ENCODE measurements at places on chromosomes 12 and 14.

- DNase-seq, result no peak
These were observed 3.8 kb upstream of the HIF1A start for GRCh38 chr14:61691495-61691894.

GRCh38 chr14:56115334-56115870 lies 2.8 kb upstream of the PELI2 start:
- DNase-seq, result no peak

DNA sequence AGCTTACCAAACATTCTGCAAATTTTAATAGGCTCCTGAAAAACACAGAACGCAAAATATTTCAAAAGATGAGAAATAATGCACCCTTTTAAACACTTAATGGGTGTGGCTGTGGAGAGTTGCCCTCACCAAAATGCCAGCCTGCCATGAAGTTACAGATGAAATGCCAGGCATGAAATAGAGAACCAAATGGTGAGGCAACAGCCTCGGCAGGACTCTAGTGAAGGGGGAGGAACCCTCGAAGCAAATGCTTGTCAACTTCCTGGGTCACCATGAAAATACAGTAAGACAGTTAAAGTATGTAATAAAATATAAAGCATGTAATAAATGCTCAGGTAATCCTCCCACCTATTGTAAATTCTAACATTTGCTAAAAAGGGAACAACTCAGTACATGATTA lies 24.1 kb downstream of the DUSP16 start:
- no peak for DNase-seq

DNA sequence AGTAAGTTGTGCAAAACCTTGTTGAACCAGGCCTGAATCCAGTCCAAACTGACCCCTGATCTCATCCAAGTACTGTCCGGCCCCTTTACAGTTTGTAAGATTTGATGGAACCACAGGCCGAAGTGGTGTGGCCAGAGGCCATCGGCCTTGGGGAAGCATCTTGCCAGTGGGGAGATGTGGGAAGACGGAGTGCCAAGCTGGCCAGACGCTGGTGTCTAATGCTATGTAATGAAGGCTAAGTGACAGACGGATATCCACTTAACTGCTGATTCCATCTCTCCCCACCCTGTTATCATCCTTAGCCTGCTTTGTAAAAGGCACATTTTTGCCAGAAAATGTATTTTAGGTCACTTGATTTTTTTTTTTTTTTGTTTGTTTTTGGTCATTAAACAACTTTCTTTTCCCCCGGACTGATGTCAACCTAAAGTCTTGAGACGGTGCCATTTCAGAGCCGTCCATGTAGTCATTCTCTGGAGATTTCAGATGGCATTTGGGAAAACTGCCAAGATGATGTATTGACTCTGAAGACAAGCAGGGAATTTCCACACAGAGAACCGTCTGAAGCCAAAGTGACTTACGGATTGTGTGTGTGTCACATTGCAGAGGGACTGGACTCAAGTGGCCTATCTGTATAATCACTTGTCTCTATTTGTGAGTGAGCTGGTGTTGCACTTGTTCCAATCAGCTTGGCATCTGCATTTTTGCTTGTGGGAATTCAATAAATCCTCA lies 86.5 kb upstream of the MANSC4 start:
- DNase-seq, result no peak

DNA sequence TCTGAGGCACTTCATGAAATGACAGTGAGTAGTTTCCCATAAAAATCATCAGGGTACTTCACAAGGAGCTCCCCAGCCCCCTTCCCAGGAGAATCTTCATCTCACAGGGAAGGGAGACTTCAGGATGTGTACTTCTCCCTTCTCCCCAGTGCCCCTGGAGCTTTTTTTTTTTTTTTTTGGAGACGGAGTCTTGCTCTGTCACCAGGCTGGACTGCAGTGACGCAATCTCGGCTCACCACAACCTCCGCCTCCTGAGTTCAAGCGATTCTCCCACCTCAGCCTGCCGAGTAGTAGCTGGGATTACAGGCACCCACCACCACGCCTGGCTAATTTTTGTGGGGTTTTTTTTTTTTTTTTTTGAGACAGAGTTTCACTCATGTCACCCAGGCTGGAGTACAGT lies 10.4 kb downstream of the ITPK1 start:
- no peak for DNase-seq

- no peak for DNase-seq
These were observed 178.1 kb downstream of the CRADD start for GRCh38 chr12:93855261-93855660.

GRCh38 chr12:104653730-104654664 lies 197.2 kb downstream of the CHST11 start:
- no peak for DNase-seq

DNA sequence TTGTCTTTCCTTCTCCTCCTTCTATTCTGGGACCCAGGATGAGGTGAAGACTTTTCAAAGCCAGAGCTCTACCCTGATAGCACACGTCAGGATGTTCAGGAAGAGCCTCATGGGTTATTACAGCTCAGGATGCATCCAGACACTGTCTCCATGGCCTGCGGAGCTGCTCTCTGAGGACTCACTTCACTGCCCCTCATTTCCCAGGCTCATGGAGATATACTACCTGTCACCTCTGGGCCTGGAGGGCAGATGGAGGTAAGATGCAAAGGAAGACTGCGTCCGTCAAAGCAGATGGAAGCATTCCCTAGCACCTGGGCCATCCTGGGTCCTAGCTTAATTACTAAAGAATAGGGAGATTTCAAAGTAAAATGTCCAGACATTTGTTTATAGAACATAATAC lies 32.6 kb downstream of the STON2 start:
- no peak for DNase-seq

- DNase-seq, result no peak
These were observed 106.1 kb upstream of the FSCB start for GRCh38 chr14:44613061-44613712.

- DNase-seq, result no peak
These were observed 83.2 kb downstream of the ITPK1 start for GRCh38 chr14:93032421-93032936.

- DNase-seq, result no peak
These were observed 41.0 kb downstream of the BDKRB1 start for GRCh38 chr14:96297000-96297399.

GRCh38 chr12:75694534-75695268 lies 183.3 kb upstream of the KRR1 start:
- no peak for DNase-seq
